ENCODE measurements at places on chromosomes 1 and 21.

DNA sequence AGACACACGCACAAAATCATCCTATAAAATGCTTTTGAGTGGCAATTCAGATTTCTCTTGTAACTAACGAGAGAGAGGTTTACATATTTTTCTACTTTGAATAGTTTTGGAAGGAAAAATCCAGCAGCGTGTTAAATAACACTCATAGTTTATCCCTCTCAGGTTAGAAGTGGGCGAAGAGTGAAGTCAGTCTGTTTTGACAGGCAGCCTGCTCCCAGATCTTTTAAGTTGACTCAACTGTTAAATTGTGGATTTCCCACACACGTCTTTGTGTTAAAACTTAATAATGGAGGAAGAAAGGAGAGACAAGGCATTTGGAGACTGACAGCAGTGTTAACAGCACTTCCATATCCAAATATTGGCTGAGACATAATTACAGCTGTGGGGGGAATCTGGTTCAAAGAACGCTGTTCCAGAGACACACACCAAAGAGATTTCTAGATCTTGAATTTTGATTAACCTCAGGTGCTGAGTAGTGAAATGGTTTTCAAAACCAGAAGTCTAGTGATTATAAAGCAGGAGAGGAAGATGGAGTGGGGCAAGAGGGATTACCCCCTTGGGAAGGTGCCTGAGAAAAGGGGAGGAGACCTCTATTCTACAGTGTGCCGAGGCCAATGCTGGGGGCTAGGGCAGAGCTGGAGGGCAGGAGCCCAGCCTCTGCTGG lies 2.7 kb downstream of the MAPKAPK2 start:
- no peak for DNase-seq

- no peak for DNase-seq
Measured at GRCh38 chr1:227728892-227729143, 6.3 kb downstream of the JMJD4 start.

GRCh38 chr1:19644681-19645410 lies 735 bp downstream of the NBL1 start:
- DNase-seq = no peak

DNA sequence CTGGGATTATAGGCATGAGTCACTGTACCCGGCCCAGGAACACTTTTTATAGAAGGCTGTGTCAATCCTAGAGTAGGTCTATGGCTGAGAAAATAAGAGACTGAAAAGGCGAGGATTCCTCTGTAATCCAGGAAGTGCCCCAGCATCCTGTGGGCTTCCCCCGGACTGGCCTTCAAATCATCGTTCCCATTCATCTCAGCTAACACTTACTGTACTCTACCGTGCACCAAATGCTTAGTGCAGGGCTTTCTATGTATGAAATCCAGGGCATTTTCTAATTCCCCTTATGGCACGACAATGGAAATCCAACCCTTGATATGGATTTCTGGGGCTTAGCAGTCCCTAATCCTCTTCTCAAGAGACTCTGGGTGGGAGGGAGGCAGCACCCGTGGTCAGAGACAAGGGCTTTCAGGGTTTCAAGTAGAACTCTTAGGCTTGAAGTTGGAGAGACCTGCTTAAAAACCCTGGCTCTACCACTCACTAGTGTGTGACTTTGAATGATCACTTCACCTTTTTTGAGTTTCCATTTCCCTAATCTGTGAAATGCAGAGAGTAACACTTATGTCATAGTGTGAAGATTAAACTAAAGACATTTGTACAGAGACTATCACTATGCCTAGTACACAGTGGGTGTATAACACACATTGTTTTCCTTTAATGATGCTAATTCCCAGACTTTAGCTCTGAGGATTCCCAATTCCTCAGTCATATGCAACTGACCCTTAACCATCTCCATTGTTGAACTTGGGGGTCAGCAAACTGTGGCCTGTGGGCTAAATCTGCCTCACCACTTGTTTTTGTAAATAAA lies 20.3 kb downstream of the MECR start:
- no peak for DNase-seq

DNA sequence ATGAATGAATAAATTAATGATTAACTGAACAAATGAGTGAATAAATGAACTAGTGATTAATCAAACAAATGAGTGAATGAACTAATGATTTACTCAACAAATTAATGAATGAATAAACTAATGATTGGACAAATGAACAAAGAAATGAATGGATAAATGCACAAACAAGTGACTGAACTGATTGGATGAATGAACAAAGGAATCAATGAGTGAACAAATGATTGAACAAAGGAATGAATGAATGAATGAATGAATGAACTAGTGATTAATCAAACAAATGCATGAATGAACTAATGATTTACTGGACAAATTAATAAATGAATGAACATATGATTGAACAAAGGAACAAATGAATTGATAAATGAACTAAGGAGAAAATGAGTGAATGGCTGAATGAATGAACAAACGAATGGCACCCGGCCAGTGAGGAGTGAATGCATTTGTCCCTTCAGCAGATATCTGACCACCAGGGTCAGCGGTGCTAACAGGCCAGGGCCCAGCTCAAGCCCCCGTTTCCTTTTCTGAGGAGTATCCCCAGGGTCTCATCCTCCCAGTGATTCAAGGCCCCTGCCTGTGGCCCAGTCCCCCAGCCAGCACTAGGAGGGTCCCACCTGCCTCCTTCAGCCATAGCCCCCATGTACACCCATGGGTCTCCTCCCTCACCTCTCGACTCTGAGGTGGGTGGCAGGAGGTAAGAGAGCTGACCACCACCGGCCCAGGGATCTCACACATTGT lies 49.9 kb downstream of the WNT9A start:
- DNase-seq = no peak

DNA sequence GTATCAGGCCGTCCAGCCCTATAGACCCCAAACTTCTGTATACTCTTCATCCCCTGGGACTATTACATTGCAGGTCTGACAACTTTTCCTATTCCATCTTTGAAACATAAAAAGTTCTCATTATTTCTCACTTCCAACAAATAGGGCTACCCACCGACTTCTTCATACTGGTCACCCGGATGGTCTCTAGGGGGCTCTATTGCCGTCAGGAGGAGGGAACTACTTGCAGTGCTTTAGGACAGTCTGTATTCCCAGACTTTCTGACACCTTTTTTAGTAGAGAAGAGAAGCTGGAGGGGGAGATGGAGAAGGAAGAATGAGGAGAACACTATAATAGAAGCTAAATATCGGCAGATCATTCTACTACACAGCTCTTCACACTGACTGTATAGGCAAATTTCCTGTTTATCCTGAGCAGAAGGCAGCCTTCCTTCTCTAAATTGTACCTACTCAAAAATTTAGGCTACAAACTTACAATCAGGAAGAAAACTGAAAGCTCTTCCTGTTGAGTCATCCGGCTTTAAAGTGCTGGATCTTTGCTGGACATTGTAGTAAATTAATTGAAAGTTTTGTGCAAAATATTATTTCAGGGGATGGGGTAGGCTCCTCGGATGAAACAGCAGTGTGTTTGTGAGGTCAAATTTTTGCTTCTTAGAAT lies 54.6 kb downstream of the CDC7 start:
- no peak for DNase-seq

DNA sequence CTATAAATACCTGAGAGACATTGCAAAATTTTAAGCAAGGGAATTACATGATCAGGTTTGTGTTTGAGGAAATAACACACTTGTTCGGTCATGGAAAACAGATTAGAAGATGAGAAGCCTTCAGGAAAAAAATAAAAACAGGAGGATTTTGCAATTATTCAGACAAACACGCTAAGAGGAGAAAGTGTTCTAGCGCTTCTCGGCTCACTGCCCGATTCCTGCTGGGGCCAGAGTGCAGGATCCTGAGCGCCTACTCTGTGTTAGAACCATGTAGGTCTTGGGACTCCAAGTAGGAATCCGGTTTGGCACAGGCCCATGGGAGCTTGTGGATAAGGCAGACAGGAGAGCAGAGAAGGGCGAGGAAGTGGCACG lies 8.1 kb upstream of the PRELP start:
- DNase-seq = no peak

Measured in C1 segment of cervical spinal cord (tissue), 14 donors.